NCI-H1105 treated with DMSO at 0.1 percent for 48 hours (cell line): ENCODE measurements at places on chromosomes 16 and 17.

- no peak for DNase-seq
Measured at GRCh38 chr17:4165301-4166010, 22.5 kb downstream of the CYB5D2 start.

DNA sequence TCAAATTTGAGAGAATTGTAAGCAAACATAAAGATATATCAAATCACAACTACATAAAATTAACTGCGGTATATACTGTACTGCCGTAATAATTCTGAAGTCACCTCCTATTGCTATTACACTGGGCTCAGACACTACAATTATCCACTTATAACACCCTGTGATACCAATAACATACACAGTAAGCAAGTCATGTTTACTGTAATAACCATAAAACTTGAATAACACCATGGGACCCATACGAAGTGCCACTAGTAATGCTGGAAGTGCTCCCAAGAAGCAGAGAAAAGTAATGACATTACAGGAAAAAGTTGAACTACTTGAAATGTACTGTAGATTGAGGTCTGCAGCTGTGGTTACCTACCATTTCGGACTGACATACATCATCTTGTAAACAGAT, 24.0 kb downstream of the CMC2 start:
- DNase-seq: no peak

- no peak for DNase-seq
Measured at GRCh38 chr16:57098188-57098841, 5.9 kb downstream of the CPNE2 start.

DNA sequence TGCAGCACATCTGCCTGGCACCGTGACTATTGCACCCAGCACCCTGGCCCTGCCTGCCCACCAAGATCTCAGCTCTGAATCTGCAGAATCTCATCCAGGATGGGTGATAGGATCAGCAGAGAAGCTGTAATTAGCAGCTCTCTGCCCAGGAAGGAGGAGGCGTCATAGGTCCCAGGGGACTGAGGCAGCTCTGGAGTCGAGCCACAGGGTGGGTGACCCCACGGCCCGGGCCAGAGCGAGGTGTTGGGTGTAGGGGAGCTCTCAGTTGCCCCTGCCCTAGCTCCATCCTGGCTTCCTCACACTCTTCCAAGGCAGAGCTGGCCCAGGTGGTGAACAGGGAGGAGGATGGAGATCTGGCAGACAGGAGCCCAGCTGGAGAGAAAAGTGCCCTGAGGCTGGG, 18.2 kb upstream of the FAM83G start:
- DNase-seq: no peak

DNA sequence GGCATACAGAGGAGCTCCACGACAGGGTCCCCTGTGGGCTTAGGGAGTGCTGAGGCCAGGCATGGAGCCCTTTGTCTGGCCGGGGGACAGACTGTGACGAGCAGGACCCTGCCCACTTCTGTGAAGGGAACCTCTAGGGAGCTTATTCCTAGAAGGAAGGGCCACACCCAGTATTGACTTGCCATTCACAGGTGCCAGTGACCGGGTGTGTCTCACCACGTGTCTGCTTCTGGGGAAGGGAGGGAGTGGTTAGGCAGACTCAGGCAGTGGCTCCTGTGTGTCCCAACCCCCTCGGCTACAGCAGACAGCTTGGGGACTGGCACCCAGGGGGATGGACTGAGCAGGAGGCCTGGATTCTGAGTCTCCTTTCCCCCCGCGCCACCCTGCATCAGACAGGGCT, 57.2 kb downstream of the SOCS1 start:
- no peak for DNase-seq

GRCh38 chr17:51120357-51120738, 320 bp downstream of the SPAG9 start:
- peak; percentile 48 for DNase-seq

DNA sequence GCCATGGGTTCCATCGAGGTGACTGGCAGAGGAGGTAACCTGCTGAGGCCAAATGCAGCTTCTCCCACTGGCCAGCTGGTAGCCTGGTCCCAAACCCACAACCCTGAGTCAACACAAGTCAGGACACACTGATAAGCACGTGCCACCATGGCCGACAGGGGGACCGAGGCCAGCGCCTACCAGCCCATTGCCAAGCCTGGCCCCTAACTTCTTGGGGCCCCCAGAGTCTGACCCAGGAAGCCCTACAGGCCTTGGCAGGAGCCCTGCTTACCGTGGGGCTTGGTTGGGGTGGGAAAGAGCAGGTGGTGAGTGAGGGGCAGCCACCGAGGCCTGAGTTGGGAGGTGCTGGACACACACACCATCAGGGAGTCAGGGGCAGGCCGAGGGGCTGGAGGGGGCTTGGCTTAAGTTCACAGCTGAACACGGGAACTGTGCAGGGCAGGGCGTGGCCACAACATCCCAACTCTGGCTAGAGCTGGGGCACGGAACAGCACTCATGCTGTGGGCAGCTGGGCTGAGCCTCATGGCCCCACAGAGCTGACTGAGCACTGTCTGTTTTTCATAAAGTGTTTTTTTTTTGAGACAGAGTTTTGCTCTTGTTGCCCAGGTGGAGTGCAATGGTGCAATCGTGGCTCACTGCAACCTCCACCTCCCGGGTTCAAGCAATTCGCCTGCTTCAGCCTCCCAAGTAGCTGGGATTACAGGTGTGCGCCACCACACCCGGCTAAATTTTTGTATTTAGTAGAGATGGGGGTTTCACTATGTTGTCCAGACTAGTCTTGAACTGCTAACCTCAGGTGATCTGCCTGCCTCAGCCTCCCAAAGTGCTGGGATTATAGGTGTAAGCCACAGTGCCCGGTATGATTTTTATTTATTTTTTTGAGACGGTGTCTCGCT, 5.5 kb downstream of the MRPL28 start:
- DNase-seq: no peak

DNA sequence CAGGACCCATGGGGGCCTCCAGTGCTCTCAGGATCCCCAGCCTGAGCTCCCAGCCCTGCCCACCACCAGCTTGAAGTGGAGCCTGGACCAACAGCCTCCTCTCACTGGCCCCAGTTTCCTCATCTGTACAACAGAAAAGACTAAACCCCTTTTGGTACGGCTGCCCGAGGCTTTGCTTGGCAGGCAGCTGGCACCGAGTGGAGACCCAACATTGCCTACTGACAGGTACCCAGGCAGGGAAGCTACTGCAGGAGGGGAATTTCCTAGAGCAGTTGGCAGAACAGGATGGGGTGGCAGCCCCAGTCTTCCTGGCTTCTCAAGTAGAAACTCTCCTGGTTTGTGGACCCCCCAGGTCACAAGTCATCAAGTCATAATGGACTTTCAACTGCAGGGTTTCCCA, 14.2 kb downstream of the SREBF1 start:
- DNase-seq: no peak

GRCh38 chr16:11562941-11563340, 23.8 kb downstream of the LITAF start:
- no peak for DNase-seq

DNA sequence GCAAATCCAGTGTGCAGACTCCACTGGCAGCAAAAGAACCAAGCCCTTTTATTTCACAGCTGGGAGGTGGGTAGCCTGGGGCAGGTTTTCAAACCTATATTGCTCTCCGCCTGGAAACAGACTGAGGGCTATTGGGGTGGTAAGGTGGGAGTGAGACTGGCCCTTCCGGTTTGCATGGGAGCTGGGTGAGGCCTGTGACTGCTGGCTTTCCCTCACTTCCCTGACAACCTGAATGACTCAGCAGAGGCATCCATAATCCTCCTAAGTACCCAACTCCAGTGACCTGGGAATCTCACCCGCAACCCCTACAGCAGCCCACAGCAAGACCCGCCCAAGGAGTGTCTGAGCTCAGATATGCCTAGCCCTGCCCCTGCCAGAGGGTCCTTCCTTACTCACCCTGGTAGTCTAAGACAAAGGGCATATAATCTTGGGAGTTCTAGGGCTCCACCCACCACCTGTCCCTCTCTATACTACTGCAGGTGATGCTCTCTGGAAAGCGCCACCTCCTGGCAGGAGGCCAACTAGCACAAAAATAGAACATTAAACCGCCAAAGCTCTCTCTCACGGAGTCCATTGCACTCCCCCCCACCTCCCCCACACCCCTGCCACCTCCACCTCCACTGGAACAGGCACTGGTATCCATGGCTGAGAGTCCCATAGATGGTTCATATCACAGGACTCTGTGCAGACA, 602.0 kb upstream of the C16orf82 start:
- DNase-seq: peak; percentile 2

- DNase-seq: no peak
Measured at GRCh38 chr17:57264250-57264649, 7.9 kb downstream of the MSI2 start.

DNA sequence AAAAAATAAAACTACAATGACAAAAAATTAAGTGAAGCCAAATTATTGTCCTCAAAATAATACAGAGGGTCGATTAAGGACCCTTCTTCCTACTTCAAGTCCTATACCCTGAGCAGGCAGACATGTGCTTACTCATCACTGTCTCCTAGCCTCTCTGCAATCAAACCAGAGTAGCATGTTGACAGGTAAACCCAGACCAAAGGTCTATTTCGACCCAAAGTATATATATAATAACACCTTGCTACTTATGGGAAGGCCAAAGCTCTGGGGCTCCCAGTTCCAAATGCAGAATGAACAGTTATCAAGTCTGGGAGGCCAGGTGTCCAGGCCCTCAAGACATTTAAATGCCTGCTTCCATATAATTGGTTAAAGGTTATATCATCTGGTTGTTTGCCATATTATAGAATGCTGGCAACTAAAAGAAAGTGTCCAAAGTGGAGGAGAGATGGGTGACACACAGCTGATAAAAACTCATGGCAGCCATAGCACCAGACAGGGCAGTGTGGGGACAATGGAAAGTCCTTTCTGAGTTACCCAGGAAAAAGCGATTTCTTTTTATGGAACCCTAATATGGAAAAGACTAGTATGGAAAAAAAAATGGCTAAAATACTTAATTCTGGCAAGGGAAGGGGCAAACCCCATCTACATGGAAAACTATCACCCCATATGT, 53.6 kb downstream of the N4BP1 start:
- DNase-seq: no peak

DNA sequence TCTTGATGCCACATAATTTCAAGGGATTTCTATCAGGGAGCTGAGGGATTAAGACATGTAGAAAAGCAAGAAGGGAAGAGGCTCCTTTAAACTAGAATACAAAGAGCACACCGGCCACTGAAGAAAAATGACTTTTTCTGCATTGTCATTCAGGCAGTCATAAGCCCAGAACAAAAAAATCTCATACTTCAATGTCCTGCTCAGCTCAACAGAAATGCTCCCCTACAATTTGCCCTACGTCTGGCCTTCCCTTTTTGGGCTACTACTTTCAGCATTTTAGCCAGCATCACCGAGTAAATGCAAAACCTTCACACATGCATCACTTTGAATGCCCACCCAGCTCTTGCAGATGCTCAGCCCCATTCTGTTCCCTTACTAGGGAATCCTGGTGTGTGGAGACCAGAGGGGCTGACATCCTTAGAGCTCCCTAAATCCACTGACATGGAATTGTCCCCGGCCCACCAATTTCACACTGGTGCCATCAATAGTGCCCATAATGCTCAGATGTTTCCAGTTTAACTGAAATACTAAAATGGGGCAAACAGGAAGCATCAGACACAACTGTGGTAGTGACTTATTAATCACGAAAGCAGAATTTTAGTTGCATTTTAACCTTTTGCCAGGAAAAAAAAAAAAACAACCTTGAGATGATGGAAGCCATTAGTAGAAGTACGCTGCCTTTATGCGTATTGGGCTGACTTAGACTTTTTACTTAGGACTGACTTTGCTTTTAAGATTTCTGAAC, 2.7 kb downstream of the MAP3K14 start:
- no peak for DNase-seq

GRCh38 chr17:40373324-40373723, 8.8 kb upstream of the GJD3 start:
- no peak for DNase-seq

GRCh38 chr16:68445458-68445857, 2.9 kb downstream of the SMPD3 start:
- DNase-seq: peak; percentile 49

DNA sequence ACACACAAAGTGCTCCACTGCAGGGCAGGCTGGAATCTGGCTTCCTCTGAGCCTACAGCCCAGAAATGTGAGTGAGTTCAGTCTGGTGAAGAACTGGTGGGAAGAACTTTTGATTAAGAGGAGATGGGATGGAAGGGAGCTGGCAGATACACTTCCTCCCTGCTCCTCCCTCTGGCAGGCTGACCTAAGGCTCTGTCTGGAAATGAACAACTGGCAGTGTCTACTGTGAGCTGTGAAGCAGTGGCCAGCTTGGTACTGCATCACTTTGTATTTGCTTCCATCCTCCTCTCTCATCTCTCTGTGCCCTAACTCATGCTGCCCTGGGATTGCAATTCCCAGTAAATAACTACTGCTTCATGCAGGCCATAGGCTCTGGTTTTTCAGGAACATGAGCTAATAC, 45.6 kb downstream of the MAF start:
- DNase-seq: no peak

- no peak for DNase-seq
Measured at GRCh38 chr17:18245038-18245776, 13.3 kb downstream of the FLII start.

GRCh38 chr17:50605429-50605828, 29.3 kb upstream of the ABCC3 start:
- DNase-seq: no peak

- DNase-seq: no peak
Measured at GRCh38 chr17:15232517-15232915, 32.6 kb downstream of the PMP22 start.

DNA sequence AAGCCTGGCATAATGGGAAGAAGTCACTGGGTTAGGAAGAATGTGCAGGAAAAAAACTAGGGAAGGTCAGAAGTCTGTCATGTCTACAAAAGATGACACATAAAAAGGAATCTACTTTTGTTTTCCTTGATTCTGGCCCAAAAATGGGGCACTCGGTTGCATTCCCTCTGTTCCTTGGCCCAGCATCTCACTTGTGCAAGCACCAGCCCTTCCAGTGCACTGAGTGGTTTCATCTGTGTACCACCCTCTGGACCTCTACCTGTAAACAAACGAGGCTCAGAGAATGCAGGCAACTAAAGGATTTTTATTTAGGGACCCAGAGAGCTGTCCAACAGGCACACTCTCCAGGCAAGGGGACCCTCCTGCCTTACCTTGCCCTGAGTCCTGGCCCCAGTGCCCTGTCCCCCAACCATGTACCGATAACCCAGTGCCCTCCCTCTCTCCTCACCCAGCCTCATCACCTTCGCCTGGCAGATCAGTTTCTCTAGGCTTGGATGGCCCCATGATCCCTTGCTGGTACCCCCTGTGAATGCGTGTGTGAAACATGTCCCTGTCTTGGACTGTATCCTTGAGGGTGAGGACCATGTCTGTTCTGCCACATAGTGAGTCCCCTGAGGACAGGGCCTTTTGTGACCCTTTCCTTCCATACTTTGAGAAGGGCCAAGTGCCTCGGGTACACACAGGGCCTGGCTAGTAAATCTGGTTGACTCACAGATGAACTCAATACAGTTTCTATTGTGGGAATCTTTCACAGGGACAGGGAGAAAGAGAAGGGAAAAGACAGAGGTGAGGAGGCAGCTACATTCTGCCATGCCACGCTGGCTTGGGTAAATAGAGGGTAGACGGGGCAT, 13.3 kb downstream of the NXPH3 start:
- no peak for DNase-seq

GRCh38 chr17:38729886-38730525, at the start of gene CISD3:
TSS of gene CISD3 (plus strand) at chr17:38730341. CDS start at chr17:38730359, 18 bp downstream.
- DNase-seq: peak; percentile 58
